ENCODE measurements at places on chromosomes 1 and 21.

DNA sequence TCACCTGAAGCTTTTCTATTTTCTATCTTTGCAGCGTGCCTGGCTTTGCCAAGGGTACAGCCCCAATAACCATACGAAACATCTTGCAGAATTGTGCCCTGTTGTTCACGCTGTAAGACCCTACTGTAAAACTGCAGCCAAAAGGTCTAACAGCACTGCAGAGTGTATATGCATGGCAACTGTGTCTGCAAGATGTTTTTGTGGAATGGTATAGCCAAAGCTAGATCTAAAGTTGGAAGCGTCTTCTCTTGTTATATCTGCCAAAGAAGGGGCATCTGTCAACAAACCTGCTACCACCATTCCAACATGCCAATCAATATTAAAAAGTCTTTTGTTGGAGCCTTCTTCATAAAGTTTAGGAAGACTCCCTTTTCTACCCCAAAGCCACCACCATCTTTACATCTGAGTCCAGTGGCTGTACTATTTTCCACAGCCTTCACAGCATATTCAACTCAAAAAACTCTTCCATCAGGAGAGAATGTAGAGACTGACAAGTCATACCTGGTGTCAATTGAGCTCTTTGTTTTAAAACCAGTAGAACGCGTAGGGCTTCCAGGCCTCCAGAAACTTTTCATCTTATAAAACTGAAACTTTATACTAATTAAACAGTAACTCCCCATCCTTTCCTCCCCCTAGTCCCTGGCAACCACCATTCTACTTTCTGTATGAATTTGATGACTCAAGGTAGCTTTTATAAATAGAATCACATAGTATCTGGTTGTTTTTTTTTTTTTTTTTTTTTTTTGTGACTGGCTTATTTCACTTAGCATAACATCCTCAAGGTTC is 40.0 kb downstream of the ZSCAN20 start:
- DNase-seq, result no peak

GRCh38 chr1:168179438-168180147 is 831 bp downstream of the TIPRL start:
- DNase-seq, result no peak

DNA sequence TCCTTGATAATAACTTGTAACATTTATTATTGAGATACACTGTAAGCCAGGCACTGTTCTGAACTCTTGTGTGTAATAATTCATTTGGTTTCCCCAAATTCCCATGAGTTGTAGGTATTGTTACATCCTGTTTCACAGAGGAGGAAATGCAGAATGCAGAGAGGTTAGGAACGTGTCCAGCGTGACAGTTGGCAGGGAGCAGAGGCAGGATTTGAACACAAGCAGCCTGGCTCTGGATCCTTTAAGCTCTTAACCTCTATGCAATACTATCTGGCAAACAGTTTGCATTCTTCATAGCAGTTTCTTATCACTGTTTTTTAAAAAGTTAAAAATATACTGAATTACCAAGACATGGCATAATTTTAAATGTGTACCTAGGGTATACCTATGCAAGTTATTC is 30.5 kb downstream of the EEIG2 start:
- DNase-seq, result no peak

DNA sequence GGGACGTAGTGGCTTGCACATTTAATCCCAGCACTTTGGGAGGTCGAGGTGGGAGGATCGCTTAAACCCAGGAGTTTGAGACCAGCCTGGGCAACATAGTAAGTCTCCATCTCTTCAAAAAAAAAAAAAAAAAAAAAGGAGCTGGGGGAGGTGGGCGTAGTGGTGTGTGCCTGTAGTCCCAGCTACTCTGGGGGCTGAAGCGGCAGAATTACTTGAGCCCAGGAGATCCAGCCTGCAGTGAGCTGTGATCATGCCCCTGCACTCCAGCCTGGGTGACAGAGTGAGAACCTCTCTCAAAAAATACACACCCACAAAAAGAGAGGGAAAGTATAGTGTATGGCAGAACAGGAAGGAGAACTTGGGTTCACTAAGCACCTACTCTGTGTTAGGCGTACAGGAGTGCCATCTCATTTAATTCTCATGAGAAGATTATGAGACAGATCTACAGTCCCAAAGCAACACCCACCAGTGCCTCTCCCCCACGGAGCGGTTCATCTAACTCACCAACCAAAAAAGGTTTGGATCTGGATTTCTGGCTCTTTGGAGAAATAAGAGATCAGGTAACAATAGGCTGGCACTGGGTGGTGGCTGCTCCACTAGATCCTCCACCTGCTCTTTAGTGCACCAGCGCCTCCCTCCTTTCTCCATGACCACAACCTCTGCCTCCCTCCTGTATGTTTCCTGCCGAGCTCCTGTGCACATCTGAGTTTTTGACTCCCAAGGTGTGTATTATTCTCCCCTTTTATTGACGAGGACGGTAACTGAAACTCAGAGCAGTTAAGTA is 1.4 kb upstream of the TRAF5 start:
- DNase-seq, result no peak

- DNase-seq, result no peak
These were observed 27.7 kb upstream of the FMO1 start for GRCh38 chr1:171220581-171221054.

GRCh38 chr1:8653878-8654277 is 163.6 kb downstream of the RERE start:
- no peak for DNase-seq

- DNase-seq, result no peak
These were observed 23.1 kb downstream of the LGR6 start for GRCh38 chr1:202216691-202217090.

GRCh38 chr1:233300326-233300725 is 4.8 kb upstream of the PCNX2 start:
- DNase-seq, result no peak

- DNase-seq, result no peak
These were observed 477 bp downstream of the ICMT start for GRCh38 chr1:6235296-6235677.

GRCh38 chr1:97920832-97921571 is at the start of gene DPYD:
TSS of gene DPYD (minus strand) at chr1:97921034. CDS start at chr1:97920922, 112 bp downstream.
- peak; percentile 43 for DNase-seq

GRCh38 chr1:238063454-238063853 is 172.7 kb upstream of the ZP4 start:
- no peak for DNase-seq

- DNase-seq, result no peak
These were observed 23.1 kb downstream of the SLC26A9 start for GRCh38 chr1:205920159-205920558.

DNA sequence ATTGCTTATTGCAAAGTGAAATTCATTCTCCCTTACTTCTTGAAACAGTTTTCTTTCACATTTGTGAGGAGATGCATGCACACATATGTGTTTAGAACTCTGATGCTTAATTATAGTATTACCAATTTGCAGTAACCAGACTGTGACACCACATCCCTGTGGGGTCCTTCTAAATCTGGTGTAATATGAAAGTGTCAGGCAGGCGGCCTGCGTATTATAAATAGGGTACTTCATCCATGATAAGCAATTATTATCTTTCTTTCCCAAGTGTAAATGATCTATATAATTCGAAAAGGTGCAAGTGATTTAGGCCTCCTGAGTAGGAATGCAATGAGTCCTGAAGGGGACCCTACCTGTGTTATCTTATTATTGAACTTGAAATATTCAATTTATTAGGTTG is 876 bp downstream of the EFCAB7 start:
- no peak for DNase-seq

DNA sequence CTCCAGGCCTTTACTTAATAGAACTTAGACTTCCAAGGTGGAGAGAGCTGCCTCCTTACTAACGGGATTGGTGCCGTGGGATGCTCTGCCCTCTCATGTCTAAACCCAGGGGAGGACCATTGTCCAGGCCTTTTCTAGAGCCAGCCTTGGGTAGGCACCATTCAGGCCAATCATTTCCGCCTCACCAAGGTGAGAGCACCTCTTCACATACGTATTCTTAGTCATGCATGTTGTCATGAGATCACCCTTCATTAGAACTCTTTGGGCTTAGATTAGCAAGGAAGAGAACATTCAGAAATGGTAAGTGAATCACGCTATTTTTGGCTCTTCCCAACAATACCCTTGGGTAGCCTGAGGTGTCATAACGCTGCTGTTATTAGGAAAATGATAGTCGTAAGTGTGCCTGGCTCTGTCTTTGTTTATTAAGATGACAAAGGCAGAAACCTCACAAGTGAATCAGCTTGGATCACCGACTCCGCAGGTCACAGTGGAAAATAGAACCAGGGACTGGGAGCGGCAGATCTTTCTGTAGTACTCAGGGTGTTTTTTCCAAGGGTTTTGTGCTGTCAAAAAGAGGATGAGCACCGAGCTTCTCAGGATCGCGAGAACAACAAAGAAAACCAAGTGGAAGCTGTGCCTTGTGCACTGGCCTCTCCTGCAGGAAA is 55.0 kb downstream of the HUNK start:
- no peak for DNase-seq

- DNase-seq, result no peak
These were observed 16.0 kb upstream of the COG2 start for GRCh38 chr1:230626232-230626631.

- DNase-seq, result peak; percentile 25
These were observed 80.9 kb downstream of the COLGALT2 start for GRCh38 chr1:183956559-183957188.

- no peak for DNase-seq
These were observed 17.9 kb upstream of the H3-3A start for GRCh38 chr1:226044514-226045101.

- DNase-seq, result no peak
These were observed 80.0 kb downstream of the LHX4 start for GRCh38 chr1:180310095-180310494.

GRCh38 chr1:6447016-6447817 is 18.8 kb downstream of the TNFRSF25 start:
- no peak for DNase-seq

- DNase-seq, result no peak
These were observed 9.3 kb downstream of the RAVER2 start for GRCh38 chr1:64754173-64754572.

- no peak for DNase-seq
These were observed 34.8 kb downstream of the LRRC8C start for GRCh38 chr1:89667691-89668090.

- DNase-seq, result no peak
These were observed 90.0 kb upstream of the TLR5 start for GRCh38 chr1:223233019-223233409.

GRCh38 chr21:34215911-34216717 is 142.7 kb downstream of the MRPS6 start:
- no peak for DNase-seq

DNA sequence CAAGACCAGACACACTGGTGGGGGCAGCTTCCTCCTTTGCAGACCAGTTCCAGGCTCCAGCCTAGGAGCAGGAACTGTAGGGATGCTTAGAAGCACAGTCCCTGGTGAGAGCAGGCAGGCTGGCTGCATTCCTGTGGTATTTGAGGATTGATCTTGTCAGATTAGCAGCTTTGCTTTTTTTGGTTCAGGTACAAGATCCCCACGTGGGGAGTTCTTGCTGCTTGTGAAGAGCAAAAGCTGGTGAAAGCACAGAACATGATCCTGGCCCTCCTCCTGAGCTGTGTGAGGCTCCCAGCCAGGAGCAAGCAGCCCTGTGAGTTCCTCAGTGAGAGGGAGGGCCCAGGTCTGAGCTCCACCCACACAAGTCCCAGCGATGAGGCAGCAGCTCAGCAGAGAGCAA is 75.3 kb upstream of the ARTN start:
- no peak for DNase-seq

GRCh38 chr21:42164064-42164789 is 54.7 kb upstream of the ABCG1 start:
- DNase-seq, result peak; percentile 60

DNA sequence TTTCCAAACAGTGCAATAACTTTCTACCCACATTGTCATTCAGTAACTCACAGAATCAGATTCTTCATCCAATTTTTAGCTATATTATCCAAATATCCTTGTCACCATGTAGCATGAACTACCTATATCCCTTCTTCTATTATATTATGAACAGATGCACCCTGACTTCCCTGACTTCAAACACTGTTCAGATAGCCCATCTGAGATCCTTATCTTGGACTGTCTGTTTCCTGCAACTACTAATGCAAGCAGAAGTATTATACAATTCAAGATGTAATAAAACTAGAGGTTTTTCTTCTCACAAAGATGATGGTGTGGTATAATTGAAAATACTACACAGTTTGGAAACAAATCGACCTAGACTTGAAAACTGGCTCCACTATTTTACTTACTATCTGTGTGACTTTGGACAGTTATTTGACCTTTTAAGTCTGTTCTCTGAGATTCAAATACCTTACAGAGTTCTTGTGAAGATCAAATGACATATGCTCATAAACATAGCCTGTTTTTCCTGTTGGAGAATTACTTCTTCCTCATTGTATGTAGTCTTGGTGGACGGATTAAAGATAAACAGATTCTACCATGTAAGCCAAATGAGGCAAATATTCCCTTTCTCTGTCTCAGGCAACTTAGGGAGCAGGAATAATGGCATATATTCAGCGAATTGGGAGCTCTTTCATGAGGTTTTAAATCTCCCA is 407.9 kb upstream of the ZRANB2 start:
- DNase-seq, result no peak

DNA sequence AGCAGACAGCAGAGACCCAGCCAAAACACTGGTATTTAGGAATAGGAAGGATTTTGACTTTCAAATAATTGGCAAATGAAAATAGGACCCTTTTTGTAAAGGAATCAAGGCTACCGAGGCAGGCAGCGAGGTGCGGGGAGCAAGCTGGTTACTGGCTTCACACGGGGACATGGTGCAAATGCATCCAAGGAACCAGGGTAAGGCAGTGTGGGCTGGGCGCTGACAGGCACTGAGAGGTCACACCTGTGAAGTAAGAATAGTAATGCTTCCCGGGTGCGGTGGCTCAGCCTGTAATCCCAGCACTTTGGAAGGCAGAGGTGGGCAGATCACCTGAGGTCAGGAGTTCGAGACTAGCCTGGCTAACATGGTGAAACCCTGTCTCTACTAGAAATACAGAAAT is 15.5 kb downstream of the CHAF1B start:
- no peak for DNase-seq

GRCh38 chr1:181863736-181864135 is 197.8 kb downstream of the ZNF648 start:
- no peak for DNase-seq

- DNase-seq, result no peak
These were observed 10.4 kb upstream of the GJA8 start for GRCh38 chr1:147892216-147892615.

- no peak for DNase-seq
These were observed 911.9 kb downstream of the TTLL7 start for GRCh38 chr1:83086986-83087512.

GRCh38 chr1:83546874-83547273 is 452.1 kb downstream of the TTLL7 start:
- no peak for DNase-seq

GRCh38 chr1:77228836-77229235 is 9.6 kb upstream of the PIGK start:
- no peak for DNase-seq

GRCh38 chr1:175015243-175015642 is 8.0 kb downstream of the MRPS14 start:
- no peak for DNase-seq

GRCh38 chr1:29408831-29409605 is 172.7 kb downstream of the PTPRU start:
- no peak for DNase-seq

Data from GM12892 (cell line).